Activated CD4-positive, CD25-positive, alpha-beta regulatory T cell (primary cell): ENCODE measurements at places on chromosomes 16 and 17.

- no peak for DNase-seq
Measured at GRCh38 chr16:13793841-13794409, 126.0 kb upstream of the ERCC4 start.

- no peak for DNase-seq
Measured at GRCh38 chr16:64417711-64418227, 704.1 kb downstream of the CDH11 start.

DNA sequence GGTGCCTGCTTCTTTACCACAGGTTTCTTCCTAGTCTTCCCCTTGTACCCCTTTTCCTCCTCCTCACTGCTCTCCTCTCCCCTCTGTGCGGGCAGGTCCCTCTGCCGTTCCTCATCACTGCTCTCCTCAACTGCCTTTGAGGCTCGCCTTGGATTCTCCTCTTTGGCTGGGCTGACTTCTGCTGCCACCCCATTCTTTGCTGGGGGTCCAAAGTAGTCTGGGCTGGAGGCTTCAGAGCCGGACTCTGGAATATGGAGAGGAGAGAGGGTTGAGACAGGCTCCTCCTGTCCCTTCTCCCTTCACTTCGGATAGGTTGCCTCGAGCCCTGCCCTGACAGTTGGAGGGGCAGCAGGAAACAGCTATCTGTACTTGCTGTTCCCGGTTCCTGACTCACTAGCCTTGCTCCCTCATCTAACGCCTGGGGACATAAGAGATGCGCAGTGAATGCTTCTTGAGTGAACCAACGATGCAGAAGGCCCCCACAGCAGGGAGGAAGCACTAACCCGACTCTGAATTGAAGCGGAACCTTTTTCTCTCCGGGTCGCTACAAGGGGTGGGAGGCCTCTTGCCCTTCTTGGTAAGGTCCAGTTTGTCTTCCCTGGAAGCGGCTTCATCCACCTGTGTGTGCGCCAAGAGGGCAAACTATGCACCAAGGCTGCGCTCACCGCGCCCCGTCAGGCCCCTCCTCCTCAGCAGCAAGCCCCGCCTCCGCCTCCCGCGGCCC lies 655 bp downstream of the HIRIP3 start:
- DNase-seq, result no peak

DNA sequence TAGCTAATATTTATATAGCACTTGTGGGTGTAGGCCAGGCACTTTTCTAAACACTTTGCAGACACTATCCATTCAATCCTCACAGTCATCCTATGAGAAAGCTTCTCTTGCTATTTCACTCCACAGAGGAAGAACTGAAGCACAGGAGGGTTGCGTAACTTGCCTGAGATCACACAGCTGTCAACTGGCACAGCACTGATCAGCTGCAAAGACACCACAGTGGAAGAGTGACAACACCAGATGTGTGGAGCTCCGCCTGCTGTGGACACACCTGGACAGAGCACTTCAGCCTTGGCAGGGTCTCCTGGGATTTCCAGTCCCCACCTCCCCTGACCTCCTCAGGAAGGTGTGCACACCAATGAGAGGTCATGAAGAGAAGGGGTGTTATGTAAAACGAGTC lies 13.3 kb upstream of the CNEP1R1 start:
- DNase-seq, result no peak

- DNase-seq, result no peak
Measured at GRCh38 chr17:46028981-46029565, 30.0 kb downstream of the STH start.
